Activated CD4-positive, alpha-beta T cell treated with anti-CD3 and anti-CD28 coated beads for 24 hours (primary cell): ENCODE measurements at places on chromosomes 2 and 18.

GRCh38 chr2:46699934-46700256 lies 215.7 kb downstream of the MCFD2 start:
- DNase-seq, result no peak

DNA sequence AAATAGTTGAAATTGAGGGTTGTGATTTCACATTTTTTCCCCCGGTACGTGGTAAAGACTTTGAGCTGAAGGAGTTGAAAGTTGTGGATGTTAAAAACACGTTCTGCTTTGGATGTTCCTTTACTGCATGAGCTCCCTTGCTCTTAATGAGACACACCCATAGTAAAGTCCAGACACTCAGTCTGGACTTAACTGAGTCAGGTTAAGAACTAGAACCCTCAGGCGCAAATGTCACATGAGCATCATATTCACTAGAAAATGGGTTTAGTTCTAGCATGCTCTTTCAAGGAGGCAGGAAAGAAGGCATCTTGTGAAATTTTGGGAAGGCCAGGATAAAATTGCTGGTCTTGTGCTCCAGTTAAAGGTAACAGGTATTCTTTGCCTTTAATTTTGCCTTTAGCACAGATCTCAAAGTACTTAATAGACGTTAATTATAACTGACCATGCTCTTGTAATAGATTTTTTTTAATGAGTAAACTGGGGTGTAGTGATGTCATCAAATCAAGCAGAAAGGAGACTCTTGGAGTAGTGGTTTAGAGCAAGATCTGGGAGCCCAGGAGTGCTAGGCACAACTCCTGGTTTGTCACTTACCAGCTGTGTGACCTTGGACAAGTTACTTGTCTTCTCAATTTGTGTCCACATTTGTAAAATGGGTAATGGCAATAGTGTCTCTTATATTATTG lies 20.6 kb downstream of the ITGA6 start:
- DNase-seq, result no peak

- peak; percentile 55 for DNase-seq
These were observed 289.2 kb downstream of the TNS1 start for GRCh38 chr2:217713395-217714286.

GRCh38 chr2:96320326-96320725 lies 4.8 kb upstream of the ITPRIPL1 start:
- DNase-seq, result no peak

GRCh38 chr2:102435741-102436140 lies 12.8 kb downstream of the IL18RAP start:
- DNase-seq, result no peak

DNA sequence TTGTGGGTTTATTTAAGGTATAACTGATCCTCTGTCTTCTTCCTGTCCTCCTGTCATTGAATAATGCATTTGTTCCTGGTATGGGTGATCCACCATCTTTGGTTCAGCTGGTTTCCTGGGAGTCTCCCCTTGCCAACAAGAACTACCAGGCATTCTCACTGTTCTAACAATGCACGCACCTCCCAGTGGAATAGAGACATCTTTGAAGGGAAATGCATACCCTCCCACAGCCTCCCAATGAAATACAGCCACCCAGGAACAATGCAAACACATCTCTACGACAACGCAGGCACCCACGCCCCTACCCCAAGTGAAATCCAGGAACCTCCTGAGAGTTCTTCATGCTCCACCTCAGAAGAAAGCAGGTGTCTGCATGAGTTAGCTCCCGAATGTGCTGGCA lies 318.0 kb downstream of the SOX11 start:
- no peak for DNase-seq

DNA sequence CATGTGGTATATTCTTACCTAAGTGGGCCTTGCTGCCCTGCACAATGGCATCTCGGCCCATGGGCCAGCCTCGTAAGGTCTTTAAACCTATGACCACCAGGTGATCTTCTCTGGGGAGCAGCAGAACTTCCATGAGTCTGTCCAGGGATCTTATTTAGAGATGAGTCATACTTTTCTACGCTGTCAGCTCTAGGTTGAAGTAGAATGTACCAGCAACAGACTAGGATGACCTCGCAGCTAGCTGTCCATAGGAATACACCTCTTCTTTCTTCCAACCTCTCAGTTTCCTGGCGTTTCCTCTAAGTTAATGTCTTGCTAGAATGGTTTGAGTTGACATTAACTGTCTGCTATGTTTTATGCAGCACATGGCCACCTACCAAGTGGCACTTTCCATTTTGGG lies 15.6 kb upstream of the CXCR4 start:
- DNase-seq, result no peak

- DNase-seq, result no peak
These were observed 50.2 kb upstream of the LRP1B start for GRCh38 chr2:142180820-142181533.

DNA sequence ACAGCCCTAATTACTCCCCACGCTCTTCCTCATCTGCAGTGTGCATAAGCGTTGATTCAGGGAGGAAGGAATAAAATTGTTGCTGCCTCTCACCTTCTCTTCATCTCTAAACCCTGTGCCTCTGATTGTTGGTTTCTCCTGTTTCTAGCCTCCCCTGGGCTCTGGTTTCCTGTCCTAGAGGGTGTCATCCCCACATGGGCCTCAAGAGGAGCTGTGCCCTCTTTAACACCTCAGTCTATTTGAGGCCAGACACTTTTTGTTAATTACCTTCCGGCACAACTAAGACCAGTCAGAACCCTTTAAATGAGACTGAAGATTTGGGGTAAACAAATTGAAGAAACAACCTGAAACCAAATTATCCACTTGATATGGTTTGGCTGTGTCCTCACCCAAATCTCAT lies 9.7 kb downstream of the CTAGE1 start:
- no peak for DNase-seq

GRCh38 chr2:138244501-138244925 lies 257.1 kb upstream of the SPOPL start:
- DNase-seq, result no peak

DNA sequence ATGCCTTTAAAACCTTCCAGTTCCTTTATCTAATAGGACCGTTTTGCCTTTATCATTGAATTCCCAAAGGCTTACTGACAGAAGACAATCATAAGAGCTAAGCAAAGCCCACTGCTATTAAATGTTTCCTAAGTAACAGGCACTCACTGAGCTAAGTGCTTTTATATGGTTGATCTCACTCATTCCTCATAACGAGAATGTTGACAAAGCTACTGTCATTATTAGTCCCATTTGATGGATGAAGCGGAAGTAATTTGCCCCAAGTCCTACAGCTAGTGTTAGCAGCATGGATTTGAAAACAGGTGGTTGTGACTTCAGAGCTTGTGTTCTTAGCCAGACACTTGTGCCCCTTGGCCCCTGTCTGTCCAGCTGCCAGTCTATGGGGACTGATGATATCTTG lies 134.8 kb upstream of the SERPINE2 start:
- no peak for DNase-seq

DNA sequence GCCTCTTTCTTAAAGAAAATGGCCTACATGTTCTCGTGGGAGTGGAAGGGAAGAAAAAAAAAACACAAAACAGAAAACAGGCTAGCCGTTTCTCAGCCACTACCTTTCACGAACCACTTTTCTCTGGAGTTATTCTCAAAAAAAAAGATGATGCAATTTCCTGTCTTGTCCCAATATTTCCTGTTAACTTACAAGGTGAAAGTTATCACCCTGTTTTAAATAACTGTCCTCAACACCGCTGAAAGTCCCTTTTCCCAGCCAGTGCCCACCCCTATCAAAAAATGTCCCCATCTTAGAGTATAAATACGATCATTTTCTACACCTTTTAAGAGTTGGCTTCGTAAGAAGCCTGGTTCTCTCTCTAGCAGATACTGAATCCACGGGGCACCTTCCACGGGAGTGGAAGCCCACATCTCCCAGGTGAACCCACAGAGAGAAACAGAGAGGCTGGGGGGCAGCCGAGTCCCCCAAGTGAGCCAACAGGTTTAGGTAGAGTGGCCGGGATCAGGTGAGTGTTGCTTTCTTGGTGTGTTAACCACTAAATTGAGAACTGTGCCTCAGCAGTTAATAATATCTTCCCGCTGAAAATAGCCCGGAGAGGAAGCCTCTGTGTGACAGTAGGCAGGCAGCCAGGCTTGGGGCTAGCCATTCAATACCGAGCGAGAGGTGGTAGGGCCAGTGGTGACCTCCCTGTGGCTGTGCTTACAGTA lies 15.9 kb downstream of the SMAD7 start:
- DNase-seq, result no peak

DNA sequence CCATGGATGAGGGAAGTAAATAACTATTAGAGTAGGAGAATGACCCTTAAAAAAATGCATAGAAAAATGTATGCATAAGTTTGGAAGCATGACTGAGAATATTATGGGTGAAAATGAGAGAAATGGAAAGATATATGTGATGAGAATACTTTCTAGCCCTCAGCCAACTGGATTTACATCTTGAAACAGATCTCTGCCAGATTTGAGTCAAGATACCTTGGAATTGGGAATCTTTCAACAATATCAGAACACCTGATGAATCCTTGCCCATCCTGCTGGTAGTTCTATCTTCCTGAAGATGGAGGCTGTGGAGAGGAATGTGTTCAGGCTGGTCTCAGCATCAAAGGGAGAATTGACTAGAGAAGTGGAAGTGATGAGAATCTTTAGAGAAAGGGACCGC lies 5.8 kb downstream of the TET3 start:
- no peak for DNase-seq

GRCh38 chr2:38601463-38602135 lies 1.1 kb downstream of the HNRNPLL start:
- DNase-seq, result no peak

GRCh38 chr18:12038082-12038638 lies 55.5 kb upstream of the ANKRD62 start:
- peak; percentile 17 for DNase-seq

- DNase-seq, result no peak
These were observed 40.2 kb upstream of the LAMA1 start for GRCh38 chr18:7157760-7158159.

- no peak for DNase-seq
These were observed 191.8 kb downstream of the FTCDNL1 start for GRCh38 chr2:199659207-199659606.

DNA sequence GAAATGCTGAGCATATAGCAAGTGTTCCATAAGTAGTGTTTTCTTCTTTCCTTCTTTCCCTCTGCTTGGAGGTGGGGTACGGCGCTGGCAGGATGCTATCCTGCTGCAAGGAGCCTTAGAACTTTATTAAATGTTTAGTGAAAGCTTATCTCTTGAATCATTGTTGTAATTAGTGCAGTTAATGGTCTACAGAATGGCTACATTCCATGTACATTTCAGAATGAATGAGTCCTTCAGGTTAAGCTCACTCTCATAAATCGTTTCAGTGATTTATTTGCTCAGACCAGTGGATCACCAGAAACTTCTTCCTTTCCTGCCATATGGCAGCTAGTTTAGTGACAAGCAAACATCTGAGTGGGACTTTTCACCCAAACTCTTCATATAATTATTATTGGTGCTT lies 3.3 kb upstream of the YWHAQ start:
- DNase-seq, result no peak

- DNase-seq, result no peak
These were observed 37.0 kb downstream of the LBH start for GRCh38 chr2:30268296-30268871.

DNA sequence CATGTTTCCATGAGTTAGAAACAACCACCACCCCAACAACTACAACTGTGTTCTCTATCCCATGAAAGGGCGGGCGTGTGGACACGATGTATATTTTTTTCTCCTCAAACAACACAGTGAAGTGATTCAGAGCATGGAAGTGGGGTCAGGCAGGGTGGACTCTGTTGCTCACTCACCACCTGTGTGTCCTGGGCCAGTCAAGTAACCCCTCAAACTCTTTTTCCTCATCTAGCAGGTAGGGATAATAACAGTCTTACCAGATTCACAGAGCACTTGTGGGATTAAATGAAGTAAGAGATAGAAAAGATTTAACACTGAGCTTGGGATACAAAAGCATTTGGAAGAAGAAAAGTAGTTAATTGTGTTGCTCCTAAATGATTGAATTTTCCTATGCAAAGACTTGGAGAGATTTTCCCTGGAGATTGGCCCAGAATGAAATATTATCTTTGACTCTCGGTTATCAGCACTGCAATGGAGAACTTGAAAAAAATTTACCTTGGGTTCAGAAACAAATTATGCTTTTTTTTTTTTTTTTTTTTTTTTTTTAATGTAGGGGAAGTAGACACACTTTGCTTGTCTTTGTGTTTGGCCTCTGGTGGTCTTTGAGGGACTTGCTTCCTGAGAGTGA lies 161.9 kb upstream of the EPAS1 start:
- DNase-seq, result no peak

GRCh38 chr2:168034616-168035015 lies 212.8 kb downstream of the STK39 start:
- no peak for DNase-seq

GRCh38 chr18:73948497-73948896 lies 199.1 kb downstream of the FBXO15 start:
- DNase-seq, result no peak

- no peak for DNase-seq
These were observed 64.5 kb upstream of the PPP1CB start for GRCh38 chr2:28687171-28687570.

- DNase-seq, result no peak
These were observed 65.3 kb downstream of the SUCLG1 start for GRCh38 chr2:84393829-84394228.

DNA sequence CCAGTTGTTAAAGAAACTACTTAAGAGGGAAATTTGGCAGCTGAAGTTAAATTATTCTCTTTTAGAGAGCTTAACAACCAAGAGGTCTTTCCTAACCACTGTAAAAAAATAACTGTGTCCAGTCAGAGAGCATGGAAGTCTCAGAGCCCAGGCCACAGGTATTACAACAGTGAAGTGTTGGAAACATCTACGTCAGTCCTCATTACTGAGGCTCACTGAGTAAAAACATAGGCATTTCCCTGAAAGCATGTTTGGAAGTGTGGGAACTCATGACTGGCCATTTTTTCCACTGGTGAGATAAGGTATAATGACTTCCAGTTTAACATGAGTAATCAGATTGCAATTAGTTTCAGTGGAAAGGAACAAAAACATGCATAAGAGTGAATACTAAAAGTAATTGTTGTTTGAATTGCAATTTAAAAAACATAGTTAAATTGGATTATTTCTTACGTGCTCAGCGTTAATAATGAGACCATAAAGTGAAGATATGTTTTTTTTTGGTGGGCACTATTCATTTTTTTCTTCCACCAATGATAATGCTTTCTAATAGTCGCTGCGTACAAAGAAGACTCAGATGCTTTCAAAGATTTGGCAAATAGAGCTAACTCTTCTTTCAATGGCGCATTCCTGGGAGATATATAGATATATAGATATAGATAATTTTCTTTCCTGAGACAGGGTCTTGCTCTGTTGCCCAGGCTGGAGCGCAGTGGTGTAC lies 60.8 kb downstream of the EFEMP1 start:
- no peak for DNase-seq

GRCh38 chr2:127164761-127165538 lies 55.1 kb downstream of the CYP27C1 start:
- no peak for DNase-seq
